CD4-positive, alpha-beta T cell treated with Interleukin-6 at 100 ng/mL for 8 hours (primary cell): ENCODE measurements at places on chromosomes 4 and X.

GRCh38 chrX:13373431-13374187 lies 53.8 kb upstream of the ATXN3L start:
- DNase-seq = no peak

DNA sequence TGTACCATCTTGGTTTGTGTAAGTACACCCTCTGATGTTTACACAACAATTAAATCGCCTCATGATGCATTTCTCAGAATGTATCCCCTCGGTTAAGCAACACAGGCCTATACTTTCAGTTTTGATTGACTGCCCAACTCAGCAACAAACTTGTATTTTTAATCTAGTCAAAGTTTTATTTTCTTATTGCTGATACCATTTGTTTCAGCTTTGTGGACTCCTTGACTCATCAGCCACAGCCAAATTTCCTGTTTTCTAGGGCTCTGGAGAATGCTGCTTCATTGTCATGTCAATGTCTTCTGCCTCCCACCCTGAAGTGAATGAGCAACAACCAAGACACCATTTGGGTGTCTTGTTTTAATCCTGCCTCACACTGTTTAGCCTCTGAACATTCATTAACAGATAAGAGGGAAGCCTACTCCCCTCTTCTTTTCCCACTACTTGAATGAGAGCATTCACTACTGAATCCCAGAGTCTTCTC lies 14.0 kb downstream of the BBS12 start:
- no peak for DNase-seq

DNA sequence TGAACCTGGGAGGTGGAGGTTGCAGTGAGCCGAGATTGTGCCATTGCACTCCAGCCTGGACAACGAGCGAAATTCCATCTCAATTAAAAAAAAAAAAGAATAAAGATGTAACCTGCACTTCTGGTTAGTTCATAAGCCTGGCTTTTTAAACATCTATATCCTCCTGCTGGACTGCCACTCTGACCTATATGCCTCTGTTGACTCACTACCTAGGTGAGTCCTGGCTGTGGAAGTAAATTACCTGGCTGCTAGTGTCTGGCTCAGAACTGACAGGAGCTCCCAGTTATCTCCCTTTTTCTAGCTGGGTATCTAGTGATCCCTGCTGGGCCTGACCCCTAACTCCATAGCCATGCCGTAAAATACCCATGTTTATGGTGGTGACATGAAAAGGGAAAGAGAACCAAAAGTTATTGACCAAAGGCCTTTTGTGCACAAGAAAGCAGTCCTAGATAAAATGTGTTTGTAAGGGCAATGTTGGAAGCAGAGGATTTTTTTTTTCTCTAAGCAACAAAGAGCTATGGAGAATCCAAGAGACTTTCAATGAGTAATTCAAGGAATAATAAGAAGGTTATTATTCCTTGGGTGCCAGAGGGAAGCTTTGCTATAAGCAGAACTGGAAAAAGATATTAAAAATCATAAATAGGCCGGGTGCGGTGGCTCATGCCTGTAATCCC lies 10.4 kb upstream of the G3BP2 start:
- DNase-seq = no peak

DNA sequence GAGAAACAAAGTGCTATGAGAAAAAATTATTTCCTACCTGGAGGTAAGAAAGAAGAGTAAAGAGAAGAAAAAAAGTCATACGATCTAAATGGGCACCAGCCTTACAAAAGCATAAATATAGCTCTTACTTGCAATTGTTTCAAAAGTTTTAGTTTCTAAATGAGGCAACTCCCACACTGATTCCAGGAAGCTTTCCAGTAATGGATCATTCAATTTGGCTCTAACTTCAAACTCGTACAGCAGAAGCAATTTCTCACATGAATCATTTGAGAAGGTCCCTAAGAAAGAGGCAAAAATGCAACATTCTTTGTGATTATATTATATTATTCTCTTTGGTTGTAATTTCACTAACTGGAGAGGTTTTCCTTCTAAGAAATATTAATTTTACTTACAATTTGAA lies 109.9 kb downstream of the DLG3 start:
- DNase-seq = no peak

- DNase-seq = no peak
These were observed 10.5 kb downstream of the LGI2 start for GRCh38 chr4:25020236-25020635.

GRCh38 chrX:105723966-105724735 lies 98.2 kb upstream of the NRK start:
- no peak for DNase-seq

DNA sequence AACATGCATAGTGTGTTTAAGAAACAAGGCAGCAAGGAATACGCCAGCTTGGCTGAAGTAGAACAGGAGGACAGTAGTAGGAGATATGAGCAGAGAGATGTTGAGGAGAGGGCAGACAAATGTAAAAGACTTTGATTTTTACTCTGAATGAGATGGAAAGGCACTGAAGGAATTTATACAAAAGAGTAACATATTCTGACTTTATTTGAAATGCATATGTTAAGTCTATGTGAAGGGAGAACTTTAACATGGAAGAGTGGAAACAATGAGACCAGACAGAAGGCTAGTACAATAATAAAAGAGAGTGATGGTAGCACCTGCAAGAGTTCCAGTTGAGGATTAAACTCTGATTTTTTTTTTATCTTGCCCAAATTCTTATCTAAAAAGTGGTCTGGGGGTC lies 176.2 kb upstream of the CENPE start:
- no peak for DNase-seq

- no peak for DNase-seq
These were observed 228.7 kb upstream of the SPRY1 start for GRCh38 chr4:123167931-123168330.

DNA sequence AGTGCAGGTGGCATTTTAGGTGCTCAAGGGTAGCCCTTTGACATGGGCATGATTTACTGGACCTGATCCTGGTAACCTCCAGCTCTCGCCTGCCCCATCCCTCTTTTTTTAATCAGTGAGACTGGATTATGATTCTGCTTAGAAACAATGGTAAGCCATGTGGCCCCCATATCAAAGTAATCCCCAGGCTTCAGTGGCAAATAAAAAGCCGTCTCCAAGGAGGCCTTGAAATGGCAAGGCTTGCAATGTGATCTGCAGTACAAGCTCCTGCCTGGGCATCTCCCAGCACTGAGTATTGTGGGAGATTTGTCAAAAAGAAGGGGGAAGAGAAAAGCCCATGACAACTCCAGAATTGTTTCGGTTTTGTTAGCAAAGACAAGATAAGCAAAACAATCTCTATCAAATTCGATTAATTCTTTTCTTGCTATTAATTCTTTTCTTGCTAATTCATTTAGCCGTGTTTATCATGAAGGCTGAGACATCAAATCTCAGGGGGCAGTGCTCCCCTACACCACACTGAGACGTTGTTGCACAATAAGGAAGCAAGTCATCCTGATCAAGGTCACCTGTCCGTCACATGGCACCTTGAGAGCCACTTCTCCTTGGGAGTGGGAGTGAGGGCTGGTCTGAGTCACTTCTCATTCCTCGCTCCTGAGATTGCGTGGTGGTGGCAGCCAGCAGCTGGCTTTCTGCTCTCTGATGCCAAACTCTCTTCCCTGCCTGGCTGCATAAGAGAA lies 312.7 kb upstream of the GATB start:
- DNase-seq = no peak

- no peak for DNase-seq
These were observed 492 bp upstream of the SLIT2 start for GRCh38 chr4:20251031-20251795.

DNA sequence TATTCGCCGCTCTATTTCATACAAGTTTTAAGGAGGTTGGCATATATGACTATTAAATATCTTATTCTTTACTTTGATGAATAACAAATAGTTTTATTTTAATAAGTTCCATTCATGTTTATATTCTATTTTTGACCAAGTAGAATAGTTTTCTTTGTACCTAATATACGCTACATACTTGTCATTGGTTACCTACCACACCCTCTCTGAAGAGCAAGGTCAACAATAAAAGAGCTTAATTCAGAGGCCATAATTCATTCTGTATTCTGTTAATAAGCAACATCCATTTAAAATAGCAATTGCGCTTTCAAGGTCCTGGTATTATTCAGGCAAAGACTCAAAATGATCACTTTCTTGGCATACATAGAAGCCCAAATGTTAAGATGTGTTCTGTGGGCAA lies 24.3 kb upstream of the RBPJ start:
- DNase-seq = no peak

- no peak for DNase-seq
These were observed 261.5 kb upstream of the FTHL17 start for GRCh38 chrX:31333165-31333831.

DNA sequence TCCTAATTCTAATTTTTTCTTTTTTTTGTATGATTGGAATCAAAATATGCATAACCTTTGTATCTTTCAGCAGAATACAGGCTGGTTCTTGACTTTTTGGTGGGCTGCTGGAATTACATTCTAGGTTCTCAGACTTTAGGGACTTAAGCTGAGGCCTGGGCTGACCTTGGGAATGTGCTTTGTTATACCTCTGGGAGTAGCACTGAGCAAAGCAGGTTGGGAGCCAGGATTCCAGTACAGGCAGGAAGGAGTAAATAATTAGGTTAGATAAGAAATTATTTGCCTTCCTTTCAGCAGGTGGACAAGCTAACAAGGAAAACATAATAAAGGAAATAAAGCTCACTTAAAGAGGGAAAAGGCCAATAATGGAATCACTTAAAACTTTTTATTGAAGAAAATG lies 49.9 kb upstream of the SLC4A4 start:
- no peak for DNase-seq

GRCh38 chr4:85408301-85408700 lies 66.6 kb upstream of the ARHGAP24 start:
- DNase-seq = no peak

DNA sequence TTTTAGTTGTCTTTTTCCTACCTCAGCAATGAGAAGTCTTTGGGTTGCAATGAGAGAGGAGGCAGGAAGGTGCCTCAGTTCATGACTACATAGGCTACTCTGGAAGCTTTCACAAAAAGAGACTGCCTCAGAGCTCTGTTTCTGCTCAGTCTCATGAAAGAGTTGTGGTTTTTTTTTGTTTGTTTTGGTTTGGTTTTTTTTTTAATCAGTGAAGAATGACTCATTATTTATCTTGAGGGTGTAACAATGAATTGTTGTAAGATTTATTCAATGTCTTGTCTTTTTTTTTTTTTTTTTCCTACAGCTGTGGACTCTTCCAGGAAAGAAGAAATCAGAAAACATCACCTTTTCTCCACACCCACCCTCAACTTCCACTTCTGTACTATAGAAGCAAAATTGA lies 67.5 kb upstream of the CXCL13 start:
- no peak for DNase-seq

DNA sequence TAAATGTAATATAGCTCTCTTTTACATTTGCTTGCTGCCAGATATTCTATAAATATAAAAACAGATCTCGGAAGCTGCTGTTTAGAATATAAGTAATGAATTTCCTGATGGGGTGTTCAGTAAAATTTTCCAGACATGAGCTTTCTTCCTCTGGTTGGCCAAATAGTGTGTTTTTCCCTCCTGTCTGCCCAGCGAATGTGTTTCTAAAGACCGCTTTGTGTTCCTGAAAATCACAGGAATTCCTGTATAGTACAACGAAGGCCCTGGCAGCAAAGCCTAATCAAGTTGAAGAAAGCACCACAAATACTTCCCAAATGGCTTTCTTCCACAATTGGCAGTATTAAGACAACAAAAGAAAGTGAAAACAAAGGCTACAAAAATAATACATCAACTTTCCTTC lies 494.1 kb downstream of the INPP4B start:
- DNase-seq = no peak
